Activated CD4-positive, alpha-beta T cell treated with anti-CD3 and anti-CD28 coated beads for 4 hours (primary cell): ENCODE measurements at places on chromosomes 4 and X.

GRCh38 chr4:153332936-153333335 is 11.6 kb upstream of the MND1 start:
- no peak for DNase-seq

GRCh38 chr4:7342223-7343080 is 92.3 kb downstream of the PSAPL1 start:
- DNase-seq, result no peak

- no peak for DNase-seq
These were observed 100.2 kb upstream of the C1QTNF7 start for GRCh38 chr4:15327311-15328298.

DNA sequence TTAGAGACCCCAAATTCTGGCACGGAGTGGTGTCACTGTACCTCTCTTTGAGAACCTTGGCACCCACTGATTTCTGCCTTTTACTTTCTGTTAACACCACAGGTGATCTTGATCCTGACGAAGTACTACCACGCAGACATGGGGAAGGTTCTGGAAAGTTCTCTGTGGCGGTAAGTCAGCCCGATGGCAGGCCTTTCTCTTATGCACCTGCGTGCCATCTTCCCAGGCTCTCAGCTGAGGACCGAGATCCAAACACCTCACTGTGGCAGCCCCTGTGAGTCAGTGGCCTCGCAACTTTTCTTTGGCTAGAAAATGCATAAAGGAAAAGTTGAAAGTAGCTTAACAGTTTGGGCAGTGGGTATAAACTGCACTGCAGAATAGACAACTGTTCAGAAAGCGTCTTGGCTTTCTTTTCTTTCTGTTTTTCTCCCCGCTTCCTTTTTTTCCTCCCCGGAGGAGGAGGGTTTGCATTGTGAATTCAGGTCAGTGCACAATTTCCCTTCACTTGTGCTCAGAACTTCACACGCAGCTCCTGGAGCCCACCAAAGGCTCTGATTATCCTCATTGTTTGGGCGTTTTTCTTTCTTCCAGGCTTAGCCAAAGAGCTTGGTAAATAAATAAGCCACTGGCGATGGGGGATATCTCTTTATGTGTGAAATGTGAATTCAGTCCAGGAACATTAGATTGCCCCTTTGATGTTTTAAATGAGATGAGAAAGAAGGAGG is 38.4 kb downstream of the PSAPL1 start:
- DNase-seq, result no peak

- DNase-seq, result no peak
These were observed 436.4 kb downstream of the PCDH19 start for GRCh38 chrX:99973572-99974226.

- no peak for DNase-seq
These were observed 338.5 kb downstream of the PCDH7 start for GRCh38 chr4:31058656-31059055.

DNA sequence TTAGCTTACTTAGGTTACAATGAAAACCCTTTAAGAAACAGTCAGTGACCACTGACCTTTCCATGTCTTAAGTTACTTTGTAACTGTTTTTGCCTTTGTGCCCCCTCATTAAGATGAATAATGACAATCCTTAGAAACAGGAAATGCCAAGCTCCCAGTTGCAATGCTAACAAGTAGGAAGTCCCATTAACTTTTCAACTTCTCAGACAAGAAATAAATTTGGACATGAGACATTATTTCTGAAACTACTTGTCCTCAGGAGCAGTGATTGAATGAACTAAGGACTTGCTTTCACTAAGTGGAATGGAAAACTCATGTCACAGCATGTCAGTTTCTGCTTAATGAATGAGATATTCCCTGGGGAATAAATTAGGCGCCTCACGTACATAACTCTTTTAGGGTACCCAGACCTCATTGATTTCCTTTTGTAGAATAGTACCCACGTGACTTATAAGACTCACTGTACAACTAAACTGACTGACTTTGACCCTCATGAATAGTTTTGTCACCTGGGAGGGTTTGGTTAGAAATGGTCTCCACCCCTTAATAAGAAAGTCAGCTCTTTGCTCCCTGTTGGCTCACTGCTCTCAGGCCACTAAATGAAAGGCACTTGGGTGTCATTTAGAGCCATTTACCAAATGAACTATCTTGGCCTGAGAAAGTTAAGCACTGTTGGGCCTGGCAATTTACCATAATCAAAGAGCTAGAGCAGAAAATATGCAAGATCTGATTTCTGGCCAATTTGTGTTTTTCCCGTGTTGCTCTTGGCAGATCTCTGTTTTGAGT is 383.9 kb downstream of the RPA4 start:
- no peak for DNase-seq

GRCh38 chr4:113384600-113384999 is 335.1 kb downstream of the ANK2 start:
- no peak for DNase-seq

GRCh38 chr4:70120323-70120722 is 33.7 kb upstream of the PRR27 start:
- no peak for DNase-seq

- DNase-seq, result no peak
These were observed 402.9 kb downstream of the PPP1R2C start for GRCh38 chrX:42375086-42375485.
